Left kidney (tissue), 8 donors: ENCODE measurements at places on chromosomes 1 and 21. TPM values are rescaled to one million over a fixed set of nuclear protein-coding genes. Genes with fewer than 3 reads are reported as not detected.

LRRC71 gene
- 0.83 TPM for polyA plus RNA-seq

GRCh38 chr1:15364740-15365139, 44.9 kb upstream of the EFHD2 start:
- DNase-seq: no peak

DNA sequence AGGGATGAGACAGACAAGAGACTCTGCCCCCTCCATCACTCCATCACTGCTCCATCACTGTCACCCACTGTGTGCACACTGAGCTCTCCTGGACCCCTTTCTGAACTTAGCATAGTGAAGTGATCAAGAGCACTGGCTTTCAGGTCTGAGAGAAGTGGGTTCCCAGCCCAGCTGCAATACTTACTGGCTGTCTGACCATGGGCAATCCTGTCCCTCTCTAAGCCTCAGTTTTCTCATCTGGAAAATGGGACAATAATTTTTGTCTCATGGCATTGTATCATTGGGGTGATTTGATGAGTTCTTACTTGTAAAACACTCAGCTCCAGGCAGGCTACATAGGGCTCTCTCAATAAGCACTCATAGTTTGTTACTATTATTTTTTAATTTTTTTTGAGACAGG, 7.5 kb upstream of the RPS6KA1 start:
- DNase-seq: no peak

DNA sequence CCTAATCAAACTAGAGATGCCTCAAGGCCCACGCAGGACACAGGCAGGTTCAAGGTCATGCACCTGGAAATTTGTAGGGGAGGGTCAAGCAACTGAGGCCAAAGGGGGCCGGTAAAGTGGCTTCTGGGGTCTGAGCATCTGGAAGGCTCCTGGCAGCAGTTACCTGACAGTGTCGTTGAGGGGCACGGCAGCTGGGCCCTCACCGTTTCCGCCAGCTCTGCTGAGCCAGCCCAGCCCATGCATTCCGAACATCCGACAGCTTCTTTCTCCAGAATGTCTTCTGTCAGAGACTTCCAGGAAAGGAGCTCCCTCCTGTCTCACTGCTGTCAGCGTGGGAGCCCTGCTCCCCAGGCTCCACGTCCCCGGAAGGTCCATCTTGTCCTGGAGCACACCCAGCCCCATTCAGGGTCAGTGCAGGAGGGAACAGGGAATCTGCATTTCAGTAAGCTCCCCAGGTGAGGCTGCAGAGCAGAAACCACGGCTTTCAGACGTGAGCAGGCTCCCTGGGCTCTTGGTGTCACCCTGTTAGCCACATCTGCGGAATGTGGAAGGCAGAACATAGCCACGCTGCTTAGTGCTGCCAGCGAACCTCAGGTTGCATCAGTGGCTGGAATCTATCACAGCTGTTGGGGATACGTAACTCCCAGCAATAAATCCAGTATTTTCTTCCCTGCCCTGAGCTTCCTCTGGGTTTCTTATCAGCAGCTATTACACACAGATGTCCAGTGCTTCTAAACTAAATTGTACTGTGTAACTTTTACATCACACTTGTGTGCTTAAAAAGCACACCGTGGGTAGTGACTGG, 36.3 kb upstream of the FAM3B start:
- DNase-seq: no peak

NHLH2 gene
- polyA plus RNA-seq: not detected

GRCh38 chr1:228921481-228921880, 186.2 kb downstream of the RHOU start:
- DNase-seq: no peak

DNA sequence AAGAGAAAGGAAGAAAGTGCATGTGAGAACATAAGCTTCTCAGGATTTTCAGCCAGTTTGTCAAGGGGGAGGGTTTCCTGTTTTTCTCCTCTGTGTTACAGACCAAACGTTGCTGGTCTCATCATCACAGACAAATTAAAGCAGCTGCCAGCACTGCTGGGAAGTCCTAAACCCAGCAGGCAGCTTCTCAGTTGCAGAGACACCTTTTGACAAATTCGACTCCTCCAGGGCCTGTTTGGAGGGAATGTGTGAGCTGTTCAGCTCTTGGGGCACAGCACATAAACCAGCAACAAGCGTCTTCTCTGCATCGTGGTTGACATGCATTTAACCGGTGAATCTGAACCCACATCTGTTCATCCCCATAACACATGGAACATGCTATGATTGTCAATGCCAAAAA, 454.6 kb upstream of the RUNX1 start:
- DNase-seq: no peak
